ENCODE measurements at places on chromosomes 3 and 15.

DNA sequence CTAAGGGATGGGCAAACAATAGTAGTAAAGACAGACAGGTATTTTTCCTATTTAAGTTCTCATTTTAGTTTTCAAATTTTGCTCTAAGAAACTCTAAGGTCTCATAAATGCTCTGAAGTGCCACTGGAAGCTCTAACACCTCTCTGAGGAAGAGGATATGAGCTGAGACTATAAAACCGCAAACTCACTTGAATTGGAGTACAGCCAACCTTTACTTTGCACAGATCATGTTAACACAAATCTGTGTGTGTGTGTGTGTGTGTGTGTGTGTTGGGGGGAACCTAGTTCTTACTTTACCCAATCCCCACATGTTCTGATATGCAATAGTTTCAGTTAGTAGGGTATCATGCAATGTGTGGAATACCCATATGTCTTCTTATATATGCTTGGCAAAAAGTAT, 446.8 kb downstream of the CHL1 start:
- DNase-seq, result no peak

GRCh38 chr3:147422196-147422595, 13.0 kb downstream of the ZIC1 start:
- DNase-seq, result no peak

GRCh38 chr3:72872183-72872582, 15.7 kb upstream of the GXYLT2 start:
- DNase-seq, result no peak

DNA sequence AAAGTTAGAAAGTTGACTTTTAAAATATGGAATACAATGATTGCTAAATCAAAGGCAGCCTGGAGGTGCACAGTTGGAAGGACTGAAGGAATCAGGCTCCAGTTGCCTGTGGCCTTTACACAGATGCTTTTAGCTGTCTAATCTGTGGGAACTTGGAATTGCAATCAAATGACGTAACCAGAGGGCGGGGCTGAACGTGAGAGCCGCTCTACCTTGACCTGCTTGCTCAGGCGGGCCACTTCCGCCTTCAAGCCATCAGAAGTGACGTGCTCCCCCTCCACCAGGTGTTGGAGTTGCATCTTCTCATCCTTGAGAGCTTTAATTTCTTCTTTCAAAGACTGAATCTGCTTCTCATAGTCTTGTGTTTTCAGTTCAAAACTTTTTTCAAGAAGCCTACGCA, 37.7 kb upstream of the GNB5 start:
- no peak for DNase-seq

GRCh38 chr3:169939320-169939719, 27.3 kb upstream of the SEC62 start:
- DNase-seq, result no peak

GRCh38 chr3:144109944-144110343, 138.3 kb downstream of the DIPK2A start:
- DNase-seq, result no peak
